ENCODE measurements at places on chromosomes 3 and 15.

DNA sequence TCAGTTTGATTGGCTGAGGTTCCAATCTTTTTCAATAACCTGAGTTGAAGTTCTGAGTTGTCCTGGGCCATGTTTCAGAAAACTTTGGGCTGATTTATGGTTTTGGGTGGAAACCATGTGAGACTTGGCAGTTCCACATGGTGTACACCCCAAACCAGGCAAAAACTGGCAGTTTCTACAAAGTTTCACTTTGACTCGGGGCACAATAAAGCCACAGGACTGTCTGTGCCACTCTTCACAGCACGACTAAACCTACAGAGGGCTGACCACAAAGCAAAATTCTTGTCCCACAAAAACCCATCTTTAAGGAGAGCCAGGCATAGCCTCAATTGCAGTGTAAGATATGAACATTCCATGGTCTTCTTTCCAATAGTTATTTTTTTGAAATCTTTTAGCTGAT lies 155.0 kb downstream of the DUT start:
- DNase-seq = no peak

DNA sequence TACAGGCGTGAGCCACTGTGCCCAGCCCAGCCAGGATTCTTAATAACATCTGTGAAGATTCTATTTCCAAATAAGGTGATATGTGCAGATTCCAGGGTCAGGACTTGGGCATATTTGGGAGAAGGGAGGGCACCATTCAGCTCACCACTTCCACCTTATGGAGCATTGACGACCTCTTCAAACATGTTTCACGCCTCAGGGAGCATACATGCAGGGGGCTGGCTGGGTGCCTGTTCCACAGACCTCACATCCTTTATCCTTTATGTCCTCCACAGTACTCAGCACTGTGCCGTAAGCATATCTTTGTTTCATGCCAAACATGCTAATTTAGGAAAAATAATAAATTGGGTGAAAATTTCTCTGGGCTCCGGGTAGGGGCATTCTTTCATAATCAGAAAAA lies 229.0 kb downstream of the THSD4 start:
- no peak for DNase-seq

DNA sequence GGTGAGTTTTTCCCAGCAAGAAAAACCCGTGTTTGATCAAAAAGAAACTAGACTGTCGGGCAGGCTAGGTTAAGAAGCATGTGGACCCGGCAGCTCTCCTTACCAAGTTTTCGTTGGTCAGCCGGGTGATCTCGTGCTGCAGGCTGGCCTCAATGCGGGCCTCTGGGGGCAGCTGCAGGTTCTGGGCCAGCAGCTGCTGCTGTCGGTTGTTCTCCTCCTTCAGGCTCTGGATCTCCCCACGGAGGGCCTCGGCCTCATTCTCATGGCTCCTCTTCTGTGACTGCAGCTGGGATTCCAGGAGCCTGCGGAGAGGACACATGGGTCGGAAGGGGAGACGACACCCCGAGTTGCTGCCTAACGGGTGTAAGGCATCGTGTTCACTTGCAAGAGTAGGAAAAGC lies 44.5 kb upstream of the MYO5C start:
- no peak for DNase-seq

GRCh38 chr3:154338570-154338969 lies 14.3 kb upstream of the DHX36 start:
- no peak for DNase-seq

All from NCI-H1092 (cell line).